ENCODE measurements at places on chromosomes 12 and 14.

- DNase-seq = no peak
These were observed 8.5 kb upstream of the ASCL1 start for GRCh38 chr12:102948941-102949352.

DNA sequence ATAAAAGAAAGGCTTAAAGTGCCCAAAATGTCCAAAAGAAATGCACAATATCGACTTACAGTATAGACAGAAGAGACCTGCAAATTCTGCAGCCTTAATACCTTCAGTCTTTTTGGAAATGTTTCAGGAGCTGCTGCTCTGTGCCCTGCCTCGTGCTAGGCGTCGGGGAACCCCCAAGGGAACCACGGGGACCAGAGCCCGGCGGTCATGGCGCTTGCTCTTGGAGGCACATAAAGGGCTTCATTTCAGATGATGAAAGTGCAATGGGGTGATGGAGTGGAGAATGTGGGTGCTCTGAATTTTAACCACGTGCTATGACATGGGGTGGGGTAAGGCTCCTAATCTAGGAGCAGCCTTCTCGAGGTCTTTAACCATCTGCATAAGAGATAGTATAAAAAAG lies 14.8 kb upstream of the AACS start:
- no peak for DNase-seq

DNA sequence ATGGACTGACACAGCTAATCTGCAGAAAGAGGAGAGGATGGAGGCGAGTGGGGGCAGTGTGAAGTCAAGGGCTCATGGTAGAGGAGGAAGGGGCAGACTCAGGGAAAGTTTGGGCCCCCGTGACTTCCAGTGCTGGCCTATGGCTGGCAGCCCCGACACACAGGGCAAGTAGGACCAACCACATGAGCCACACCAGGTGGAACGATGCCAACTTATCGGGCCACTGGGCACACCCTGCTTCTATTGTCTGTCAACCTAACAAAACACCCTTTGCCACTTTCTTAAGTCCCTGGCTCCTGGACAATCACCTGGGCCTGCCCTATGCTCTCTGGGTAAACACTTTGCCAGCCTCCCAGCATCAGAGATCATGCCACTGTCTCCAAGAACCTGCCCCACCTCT lies 65.2 kb upstream of the PSMC1 start:
- no peak for DNase-seq

- DNase-seq = peak; percentile 50
These were observed 62.5 kb downstream of the ETNK1 start for GRCh38 chr12:22687361-22688076.

DNA sequence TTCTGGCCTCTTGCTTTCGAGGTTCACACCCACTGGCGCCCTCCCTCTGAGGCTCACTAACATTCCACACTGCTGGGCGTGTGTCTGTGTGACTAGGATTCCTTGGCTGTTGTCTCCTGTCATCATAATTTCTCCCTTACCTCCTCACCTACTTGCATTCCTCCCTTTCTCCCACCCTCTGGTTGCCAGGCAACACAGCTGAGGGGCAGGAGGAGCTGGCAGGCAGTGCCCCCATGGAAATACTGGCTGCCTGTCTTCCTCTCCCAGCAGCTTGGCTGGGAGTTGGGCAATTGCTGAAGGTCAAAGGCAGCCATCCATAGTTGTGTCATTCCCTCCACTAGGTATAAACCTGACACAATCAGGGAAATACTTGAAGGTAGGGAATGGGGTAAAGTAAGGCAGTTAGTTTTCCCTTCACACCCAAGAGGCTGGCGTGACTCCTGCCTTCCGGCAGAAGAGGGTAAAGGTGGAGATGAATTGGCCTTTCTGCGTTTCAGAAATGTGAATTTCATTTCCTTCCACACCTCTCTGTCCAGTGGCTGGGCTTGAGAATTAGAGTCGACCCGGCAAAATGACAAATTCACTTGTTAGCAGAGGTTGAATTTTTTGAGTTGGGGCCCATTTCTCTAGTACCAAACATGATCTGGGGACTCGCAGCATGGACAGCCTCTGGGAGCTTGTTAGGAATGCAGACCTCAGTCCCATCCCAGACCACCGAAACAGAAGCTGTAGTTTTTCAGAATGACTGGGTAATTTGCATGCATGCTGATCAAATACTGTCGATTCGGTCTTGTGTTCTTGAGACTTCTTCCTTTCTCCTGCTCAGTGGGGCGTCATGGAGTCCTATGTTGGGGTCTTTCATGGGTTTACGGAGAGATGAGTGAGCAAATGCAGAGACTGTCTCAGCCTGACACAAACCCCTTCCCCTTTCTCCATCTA lies 24.3 kb upstream of the EMP1 start:
- DNase-seq = peak; percentile 87

- DNase-seq = no peak
These were observed 9.9 kb downstream of the DIP2B start for GRCh38 chr12:50514526-50515276.

- no peak for DNase-seq
These were observed 35.8 kb upstream of the HDAC7 start for GRCh38 chr12:47855502-47855901.

GRCh38 chr12:108761226-108761625 lies 29.9 kb upstream of the CORO1C start:
- no peak for DNase-seq

DNA sequence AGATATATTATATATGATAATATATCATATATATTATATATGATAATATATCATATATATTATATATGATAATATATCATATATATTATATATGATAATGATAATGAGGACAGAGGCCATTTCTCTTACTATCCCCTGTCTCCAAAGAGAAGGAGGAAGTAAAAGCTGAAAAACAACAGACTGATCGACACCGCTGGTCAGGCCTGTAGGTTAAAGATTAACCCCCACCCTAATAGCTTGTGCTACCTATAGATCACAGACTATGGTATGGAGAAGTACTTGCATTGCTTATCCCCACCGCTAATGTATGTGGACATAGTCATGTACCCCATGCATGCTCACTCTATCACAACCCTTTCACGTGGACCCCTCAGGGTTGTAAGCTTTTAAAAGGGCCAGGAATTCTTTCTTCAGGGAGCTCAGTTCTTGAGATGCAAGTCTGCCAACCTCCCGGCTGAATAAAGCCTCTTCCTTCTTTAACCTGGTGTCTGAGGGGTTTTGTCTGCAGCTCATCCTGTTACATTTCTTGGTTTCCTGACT lies 786.1 kb upstream of the TMEM132C start:
- no peak for DNase-seq

GRCh38 chr12:56358836-56359532 lies 923 bp downstream of the STAT2 start:
- peak; percentile 38 for DNase-seq

GRCh38 chr14:73461478-73462047 lies 3.2 kb upstream of the NUMB start:
- DNase-seq = no peak

- peak; percentile 78 for DNase-seq
These were observed 115.1 kb upstream of the PCED1B start for GRCh38 chr12:46963977-46964971.

DNA sequence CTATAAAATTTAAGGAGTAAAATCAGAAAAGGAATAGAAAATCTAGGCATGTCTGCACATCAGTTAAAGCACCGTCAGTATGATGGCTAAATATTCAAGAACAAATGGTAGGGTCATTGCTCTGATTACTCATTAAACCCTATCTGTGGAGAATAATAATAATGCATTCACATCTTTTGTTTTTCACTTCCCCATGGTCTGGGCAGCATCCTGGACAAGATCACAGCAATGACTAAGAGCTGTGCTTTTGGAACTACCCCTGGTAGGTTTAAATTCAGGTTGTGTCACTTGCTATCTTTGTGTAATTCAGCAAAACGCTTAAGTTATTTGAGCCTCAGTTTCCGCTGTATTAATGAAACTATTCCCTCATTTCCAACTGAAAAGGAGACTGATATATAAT lies 33.1 kb downstream of the C12orf42 start:
- DNase-seq = no peak

DNA sequence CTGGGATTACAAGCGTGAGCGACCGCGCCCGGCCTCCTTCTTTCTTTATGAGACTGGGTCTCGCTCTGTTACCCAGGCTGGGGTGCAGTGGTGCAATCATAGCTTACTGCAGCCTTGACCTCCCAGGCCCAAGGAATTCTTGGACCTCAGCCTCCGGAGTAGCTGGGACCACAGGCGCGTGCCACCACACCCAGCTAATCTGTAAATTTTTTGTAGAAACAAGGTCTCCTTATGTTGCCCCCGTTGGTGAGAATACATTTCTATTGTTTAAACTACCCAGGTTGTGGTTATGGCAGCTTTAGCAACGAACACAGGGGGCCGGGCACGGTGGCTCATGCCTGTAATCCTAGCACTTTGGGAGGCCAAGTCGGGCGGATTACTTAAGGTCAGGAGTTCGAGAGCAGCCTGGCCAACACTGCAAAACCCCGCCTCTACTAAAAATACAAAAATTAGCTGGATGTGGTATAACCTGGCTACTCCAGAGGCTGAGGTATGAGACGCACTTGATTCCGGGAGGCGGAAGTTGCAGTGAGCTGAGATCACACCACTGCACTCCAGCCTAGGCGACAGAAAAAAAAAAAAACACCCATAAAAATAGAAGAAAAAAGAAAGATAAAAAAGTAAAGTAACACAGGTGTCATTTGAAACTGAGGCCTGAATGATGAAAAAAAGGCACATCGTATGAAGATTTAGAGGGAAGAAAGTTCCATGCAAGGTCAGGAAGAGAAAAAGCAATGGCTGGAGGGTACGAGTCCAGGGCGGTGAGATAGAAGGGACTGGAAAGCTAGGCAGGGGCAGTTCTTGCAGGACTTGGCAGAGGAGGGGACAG lies 977 bp upstream of the TMEM120B start:
- DNase-seq = no peak

- DNase-seq = no peak
These were observed 18.9 kb downstream of the PHLDA1 start for GRCh38 chr12:76012644-76013043.

DNA sequence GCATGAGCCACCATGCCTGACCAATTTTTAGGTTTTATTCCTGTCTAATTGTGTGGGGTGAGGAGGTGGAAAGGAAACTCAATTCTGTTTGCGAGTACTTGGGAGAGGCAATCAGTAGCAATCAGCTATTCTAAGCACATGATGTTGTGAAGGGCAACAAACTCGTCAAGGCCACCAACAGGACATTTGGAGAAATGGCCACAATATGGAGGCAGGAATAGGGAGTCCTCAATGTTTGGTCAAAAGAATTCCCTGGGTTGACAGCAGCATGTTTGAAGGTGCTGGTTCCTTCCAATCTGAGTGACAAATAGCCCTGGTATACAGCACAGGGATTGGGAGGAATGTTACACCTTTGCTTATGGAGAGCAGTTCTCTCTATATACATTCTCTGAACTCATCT lies 32.7 kb upstream of the USP44 start:
- no peak for DNase-seq

GRCh38 chr12:107864235-107864634 lies 89.7 kb downstream of the ASCL4 start:
- no peak for DNase-seq

GRCh38 chr14:34655959-34656358 lies 26.0 kb upstream of the SNX6 start:
- no peak for DNase-seq

GRCh38 chr14:31993521-31993951 lies 83.6 kb upstream of the ARHGAP5 start:
- DNase-seq = peak; percentile 71

All from kidney glomerular epithelial cell (primary cell).